Fibroblast of skin of right biceps (primary cell): ENCODE measurements at places on chromosomes 4 and X.

DNA sequence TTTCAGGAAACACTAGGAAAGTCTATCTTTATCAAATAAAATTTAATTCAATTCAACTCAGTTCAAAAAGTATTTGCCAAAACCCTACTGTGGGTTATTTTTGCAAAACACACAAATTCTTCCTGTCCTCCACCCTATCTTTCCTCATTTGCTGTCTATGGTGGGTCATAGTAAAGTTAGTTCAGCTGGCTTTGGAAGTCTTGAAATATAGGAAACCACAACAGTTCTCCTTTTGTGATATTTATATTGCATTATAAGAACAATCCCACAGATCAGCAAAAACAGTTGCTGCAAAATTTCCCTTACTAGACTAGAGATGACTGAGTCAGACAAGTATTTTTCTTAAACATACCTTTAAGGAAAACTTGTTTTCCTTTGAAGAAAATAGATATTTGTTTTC lies 22.2 kb downstream of the CYBB start:
- no peak for DNase-seq

- no peak for DNase-seq
Observed at GRCh38 chr4:94856030-94856429, 98.3 kb downstream of the BMPR1B start.

DNA sequence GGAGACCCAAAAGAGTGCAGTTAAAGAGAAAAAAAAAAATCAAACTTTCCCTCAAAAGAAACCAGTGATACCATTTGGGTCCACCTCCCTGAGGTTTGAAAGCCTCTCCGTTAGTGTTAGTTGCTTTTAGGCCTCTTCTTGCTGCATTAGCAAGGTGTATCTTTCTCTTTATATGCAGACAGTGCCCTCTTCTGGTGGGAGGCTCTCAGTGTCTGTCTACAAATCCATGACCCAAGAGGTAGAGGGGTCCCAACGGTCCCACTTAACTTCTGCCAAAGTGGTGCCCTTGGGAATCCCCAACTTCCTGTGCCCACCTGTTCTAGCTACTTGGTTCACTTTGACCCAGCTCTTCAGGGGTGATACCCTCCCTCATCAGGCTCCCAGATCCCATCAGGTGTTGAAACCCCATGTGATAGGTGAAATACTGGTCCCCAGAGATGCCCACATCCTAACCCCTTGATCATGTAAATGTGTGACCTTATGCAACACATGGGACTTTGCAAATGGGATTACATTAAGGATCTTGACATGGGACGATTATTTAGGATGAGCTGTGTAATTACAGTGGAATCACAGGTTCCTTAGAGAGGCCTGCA lies 63.7 kb upstream of the CD99 start:
- DNase-seq: peak; percentile 37

GRCh38 chr4:24640366-24640765 lies 56.0 kb upstream of the DHX15 start:
- no peak for DNase-seq

- no peak for DNase-seq
Observed at GRCh38 chr4:16261313-16261878, 35.1 kb upstream of the TAPT1 start.

DNA sequence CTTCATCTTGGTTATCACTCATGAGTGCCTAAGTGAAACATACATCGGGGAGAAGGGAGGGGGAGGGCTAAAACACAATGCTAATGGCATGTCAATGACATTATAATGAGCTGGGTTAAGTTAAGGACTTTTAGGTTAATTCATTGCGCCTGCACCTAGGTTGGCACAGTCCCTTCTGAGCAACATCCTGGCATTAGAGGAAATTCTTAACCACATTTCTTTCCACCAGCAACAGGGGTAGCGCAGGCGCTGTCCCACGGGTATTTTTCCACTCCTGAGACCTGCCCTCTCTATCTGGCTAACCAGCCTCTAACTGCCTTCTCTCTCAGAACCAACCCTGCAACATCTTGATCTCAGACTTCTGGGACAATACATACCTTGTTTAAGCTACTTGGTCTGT lies 39.0 kb upstream of the PROM1 start:
- DNase-seq: no peak

DNA sequence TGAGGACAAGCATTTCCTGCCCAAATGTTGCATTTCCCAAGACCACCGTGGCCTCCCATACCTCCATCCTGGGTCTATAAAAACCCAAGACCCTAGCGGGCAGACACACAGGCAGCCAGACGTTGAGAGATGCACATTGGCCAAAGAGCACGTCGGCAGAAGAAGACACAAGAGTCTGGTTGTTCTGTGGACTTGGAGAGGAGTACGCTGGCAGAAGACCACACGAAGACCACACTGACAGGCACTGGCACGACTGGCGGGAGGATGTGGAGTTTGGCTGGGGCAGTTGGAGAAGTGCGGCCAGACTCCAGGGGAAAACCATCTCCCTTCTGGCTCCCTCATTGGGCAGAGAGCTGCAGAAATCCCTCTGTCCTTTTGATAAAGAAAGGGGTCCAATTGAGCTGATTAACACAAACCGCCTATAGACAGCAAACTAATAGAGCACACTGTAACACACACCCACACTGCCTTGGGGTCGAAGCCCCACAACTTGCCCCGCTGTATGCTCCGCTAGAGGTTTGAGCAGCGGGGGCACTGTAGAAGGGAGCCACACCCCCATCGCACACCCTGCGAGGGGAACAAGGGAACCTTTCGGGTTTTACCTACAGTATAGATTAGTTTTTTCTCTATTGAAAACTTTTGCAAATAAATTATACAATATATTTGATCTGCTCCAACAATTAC lies 376.7 kb upstream of the KLHL4 start:
- no peak for DNase-seq

GRCh38 chr4:5809216-5809776 lies 83.6 kb downstream of the CRMP1 start:
- no peak for DNase-seq

DNA sequence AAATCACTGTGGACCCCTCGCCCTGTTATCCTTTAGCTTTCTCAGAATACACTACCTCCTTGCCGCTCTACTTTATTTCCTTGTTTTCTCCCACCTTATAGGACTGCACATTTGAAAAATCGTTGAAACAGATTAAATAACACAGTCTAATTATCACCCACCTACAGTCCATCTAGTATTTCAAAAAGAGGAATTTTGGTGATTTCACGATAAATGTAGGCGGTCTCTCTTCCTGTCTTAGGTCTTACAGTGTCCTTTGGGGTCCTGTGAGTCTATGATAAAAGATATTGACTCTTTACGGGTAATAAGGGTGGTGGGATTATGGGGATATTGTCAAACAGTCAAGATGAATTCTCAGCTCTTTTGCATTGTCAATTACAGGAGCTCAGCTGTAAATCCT lies 2.4 kb upstream of the TBL1X start:
- DNase-seq: no peak

DNA sequence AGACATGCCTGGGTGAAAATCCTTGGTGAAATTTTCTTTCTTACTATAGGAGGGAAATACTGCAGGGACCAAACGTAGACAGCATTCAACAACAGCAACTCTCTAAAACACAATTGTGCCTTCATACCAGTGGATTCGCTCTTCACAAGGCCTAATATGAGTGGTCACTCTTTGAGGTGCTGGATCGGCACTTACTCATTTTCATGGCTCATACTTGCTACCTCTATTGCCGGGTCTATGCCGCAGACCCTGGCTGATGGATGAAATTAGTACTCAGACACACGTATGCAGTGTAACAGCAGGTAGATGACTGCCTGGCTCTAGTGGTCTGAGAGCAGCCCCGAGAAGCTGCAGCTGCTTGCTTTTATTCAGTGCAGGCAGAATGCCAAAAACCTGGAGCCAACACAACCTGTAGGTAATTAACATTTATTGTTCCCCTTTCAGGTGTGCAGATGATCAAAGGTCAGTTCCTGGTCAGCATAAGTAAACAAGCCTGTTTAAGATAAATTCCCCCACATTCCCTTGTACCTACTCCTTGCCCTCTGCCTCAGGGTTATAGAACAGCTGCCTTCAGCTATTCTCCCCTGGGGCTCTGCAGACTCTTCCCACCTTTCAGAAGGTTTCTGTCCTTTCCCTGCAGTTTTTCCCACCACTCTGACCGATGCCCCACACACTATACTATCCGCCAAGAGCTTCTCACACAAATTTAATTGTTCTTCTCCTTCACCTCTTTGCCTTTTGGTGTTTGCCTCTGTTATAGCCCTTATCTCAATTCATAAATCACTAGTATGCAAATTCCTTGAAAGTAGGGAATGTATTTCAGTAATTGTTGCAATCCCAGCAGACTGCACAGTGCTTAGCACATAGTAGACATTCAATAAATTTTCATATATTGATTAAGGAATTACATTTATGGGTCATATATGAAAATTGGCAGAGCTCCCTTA lies 210.0 kb downstream of the SPANXN3 start:
- no peak for DNase-seq
